ENCODE measurements at places on chromosomes 3 and 15.
A peak's percentile ranks its signal among the peaks of the same experiment; 100 is the strongest.

DNA sequence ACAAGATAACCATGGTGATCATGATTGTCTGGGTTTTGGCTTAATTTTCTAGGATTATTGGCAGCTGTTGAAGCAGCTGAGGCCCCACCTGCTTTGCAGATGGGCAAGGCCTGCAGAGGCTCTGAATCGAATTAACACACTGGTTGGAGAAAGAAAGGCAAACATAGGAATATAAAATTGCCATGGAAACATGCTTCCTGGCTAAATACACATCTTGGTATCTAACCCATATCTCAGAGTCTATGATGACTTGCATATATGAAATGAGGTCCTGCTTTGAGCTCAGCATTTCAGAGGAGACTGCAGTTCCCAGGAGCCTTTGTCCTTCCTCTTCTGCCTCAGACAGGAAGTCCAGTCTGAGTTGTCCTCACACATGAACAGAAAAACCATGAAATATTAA, 24.3 kb upstream of the SV2B start:
- no peak for DNase-seq

DNA sequence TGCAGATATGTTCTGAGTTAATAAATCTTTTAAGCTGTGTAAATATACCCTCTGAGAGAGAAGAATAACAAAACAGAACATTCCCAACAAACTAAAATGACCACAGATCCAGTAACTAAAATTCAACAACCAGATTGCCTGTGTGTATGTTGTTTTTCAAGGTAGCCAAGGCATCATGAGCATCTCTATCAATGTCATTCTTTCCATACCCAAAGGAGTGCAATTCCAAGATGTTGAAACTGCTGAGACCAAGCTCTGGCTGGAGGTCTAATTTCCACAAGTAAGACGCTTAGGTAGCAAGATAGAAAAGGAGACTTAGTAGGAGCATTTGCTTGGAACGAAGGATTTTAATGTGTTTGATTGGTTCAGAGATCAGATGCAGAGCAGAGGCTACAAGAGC, 276.3 kb downstream of the RBMS3 start:
- DNase-seq = no peak

- no peak for DNase-seq
Observed at GRCh38 chr3:9101286-9101685, 138.0 kb upstream of the RAD18 start.

- peak; percentile 2 for DNase-seq
Observed at GRCh38 chr3:182384221-182384620, 409.1 kb upstream of the ATP11B start.

DNA sequence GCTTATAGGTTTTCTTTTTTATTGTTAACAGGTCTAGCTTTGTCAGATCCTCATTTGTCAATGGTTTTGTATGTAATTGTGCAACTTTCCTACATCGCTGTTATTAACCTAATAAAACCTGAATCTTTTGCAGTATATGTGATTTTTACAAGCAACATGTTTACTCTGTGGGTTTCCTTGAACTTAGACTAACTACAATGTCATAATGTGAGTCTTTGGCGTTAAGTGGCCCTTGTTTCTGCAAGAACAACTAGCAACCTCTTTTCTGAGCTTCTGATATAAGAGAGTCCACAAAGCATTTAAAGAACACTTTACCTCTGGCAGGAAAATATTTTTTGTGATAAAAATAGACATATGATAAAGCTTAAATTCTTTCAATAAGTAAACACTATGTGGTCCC, 230.3 kb upstream of the CFAP20DC start:
- DNase-seq = no peak

- no peak for DNase-seq
Observed at GRCh38 chr3:9617056-9617455, 32.2 kb upstream of the MTMR14 start.

DNA sequence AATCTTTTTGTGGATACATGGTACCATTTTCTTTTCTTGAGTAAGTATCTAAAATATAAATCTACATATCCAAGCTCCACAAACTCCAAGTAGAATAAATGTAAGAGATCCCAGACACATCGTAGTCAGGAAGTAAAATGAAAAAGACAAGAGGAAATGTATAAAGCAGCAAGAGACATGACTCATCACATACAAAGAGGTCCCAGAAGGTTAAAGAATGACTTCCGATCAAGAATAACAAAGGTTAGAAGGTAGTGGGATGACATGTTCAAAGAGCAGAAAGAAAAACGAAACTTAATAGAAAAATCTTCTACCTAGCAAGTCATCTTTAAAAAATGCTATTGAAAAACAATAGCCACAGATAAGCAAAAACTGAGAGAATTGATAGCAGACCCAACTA, 705.8 kb downstream of the NR2F2 start:
- DNase-seq = no peak

- no peak for DNase-seq
Observed at GRCh38 chr3:194622621-194623340, 10.4 kb downstream of the TMEM44 start.

Data from fibroblast of skin of right biceps (primary cell).